ENCODE measurements at places on chromosomes 13 and 19.

DNA sequence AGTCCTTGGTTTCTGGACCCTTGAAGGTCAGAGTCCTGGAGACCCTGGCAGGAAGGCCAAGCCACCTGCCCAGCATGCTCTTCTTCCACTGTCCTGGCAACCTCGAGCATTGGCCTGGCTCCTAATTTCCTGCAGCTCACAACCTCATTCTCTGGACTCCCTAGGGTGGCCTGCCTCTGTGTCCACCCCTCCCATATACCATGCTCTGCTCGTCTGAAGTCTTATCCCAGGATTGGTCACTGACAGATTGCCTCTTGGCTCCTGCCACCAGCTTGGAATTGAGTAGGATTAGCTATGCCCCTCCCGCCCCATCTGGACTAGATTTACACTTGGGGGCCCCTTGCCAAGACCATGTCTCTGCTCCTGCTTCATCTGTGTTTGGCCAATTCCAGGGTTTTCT is 17.1 kb upstream of the WASF3 start:
- DNase-seq: no peak

DNA sequence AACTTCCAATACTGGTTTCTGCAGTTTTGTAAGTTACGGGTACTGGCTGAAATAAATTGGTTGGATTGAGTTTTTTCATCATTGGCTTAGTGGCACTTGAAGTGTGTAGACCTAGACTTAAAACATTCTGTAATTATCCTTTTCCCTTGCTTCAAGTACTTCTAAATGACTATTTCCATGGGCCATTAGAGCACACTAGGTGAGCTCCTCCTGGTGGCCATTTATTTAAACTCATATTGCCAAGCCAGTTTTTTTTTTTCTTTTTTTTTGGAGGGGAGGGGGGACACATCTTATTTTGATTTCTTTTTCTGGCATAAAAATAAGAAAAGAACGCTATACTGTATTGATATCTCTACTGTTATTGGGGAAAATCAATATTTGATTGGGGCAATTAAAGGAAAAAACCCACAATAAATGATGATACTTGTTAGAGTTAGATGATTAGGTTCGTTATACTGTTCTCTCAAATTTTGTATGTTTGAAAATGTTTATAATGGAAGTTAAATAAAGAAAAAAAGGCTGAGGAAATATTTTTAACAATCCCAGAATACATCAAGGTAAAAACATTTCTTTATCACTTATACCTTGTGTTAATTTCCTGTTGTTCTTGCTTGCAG is 82.9 kb downstream of the PDS5B start:
- peak; percentile 48 for DNase-seq

DNA sequence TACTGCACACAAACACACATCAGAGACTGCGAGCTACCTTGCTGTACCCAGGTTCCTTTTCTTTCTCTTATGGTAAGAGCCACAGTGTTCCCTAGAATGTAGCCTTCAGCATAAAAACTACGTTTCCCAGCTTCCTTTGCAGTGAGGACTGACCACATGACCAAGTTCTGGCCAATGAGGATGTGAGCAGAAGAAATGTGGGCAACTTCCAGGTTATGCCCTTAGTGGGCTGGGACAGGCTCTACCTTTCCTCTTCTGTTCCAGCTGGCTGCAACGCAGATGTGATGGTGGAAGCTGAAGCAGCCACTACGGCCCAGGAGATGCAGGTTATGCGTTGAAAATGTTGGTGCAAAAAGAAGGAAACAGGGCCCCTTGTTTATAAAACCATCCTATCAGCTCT is 27.5 kb downstream of the VRK3 start:
- DNase-seq: no peak

DNA sequence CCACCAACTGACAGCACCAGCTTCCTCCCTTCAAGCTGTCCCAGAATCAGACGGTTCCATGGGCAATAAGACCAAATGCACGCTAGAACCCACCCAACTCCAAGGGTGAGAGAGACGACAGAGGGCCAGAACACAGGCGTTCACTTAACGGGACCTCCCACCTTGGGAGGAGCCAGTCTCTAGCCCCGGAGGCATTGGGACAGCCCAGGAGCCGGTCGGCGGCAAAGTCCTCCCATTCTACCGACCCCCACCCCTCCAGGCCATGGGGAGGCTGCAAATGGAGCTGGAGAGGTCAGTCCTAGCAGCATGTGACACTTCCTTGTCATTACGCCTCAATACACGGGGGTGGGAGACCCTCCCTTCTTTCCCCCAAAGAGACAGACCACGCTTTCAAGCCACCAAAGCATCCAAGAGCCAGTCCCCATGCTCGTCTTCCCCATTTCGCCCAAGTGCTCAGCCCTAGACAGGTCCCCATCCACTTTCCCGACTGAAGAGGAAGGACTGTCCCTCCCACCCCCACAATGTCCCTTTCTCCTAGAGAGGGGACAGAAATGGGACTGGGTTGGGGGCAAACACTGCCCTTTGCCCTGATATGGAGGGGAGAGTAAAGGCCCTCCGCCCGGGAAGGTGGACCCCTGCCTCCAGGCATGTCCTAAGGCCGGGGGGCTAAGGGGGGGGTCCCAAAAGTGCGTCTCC is 964 bp downstream of the KHSRP start:
- DNase-seq: peak; percentile 41

- DNase-seq: no peak
Measured at GRCh38 chr13:33016414-33017322, at the start of gene KL. Gene KL, plus strand, starts transcription at chr13:33016423. Its CDS starts 18 bp downstream, at chr13:33016441.

Data from fibroblast of upper back skin (primary cell).